ENCODE measurements at places on chromosomes 12 and 14.

DNA sequence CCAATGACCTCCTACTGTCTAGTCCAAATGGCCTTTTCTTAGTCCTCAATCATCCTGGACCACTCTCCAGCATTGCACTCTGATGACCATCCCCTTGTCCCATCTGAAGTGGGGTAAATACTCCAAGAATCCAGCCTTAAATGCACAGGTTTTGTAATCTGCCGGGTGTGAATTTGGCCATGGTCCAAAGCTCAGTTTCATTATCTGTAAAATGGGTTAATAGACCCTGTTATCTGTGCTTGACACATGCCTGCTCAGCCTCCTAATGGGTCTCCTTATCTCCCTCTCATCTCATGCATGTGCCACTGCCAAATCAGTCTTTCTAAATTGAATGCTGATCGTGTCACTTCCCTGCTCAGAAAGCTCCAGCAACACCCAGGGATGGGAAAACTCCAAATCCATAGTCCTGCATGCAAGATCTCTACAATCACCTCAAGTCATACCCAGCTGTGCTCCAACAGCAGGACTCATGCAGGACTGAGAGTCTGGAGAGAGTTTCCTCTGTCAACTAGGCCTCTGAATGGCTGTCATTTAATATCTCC, 22.3 kb downstream of the LGR5 start:
- no peak for DNase-seq

GRCh38 chr14:75081660-75082229, 12.3 kb downstream of the ZC2HC1C start:
- DNase-seq = no peak

DNA sequence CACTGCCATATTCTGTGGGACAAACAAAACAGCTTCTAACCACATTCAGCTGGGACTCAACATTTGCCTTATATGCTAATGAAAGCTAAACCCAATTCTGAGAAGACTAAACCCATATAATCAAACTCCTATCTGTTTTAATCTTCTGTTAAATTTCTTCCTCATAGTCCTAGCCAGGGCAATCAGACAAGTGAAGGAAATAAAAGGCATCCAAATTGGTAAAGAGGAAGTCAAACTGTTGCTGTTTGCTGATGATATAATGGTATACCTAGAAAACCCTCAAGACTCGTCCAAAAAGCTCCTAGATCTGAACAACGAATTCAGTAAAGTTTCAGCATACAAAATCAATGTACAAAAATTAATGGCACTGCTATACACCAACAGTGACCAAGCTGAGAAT, 157.1 kb downstream of the PHLDA1 start:
- no peak for DNase-seq

GRCh38 chr12:117836999-117837736, 131.6 kb downstream of the KSR2 start:
- peak; percentile 17 for DNase-seq

GRCh38 chr12:53218551-53219291, 11.7 kb upstream of the ITGB7 start:
- DNase-seq = no peak

GRCh38 chr14:79407572-79407971, 803.7 kb downstream of the DIO2 start:
- DNase-seq = no peak

- DNase-seq = no peak
Measured at GRCh38 chr14:74142523-74142922, 57.8 kb downstream of the LIN52 start.

- DNase-seq = no peak
Measured at GRCh38 chr14:64196814-64197411, 97.3 kb downstream of the ESR2 start.

DNA sequence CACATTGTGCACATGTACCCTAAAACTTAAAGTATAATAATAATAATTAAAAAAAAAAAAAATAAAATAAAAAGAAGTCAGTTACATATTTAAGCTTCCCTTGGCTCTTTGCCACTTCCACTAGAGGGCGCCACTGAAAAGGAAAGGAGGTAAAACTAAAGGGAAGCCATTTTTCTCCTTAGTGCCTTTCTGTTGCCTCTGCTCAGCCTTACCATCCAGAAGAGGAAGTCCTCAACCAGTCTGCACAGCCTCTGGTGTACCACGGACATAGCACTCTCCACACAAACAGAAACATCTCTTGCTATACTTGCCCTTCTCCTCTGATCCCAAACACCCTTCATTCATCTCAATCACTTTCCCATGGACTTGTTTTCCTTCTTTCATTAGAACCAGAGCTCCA, 169.0 kb upstream of the EEA1 start:
- no peak for DNase-seq

DNA sequence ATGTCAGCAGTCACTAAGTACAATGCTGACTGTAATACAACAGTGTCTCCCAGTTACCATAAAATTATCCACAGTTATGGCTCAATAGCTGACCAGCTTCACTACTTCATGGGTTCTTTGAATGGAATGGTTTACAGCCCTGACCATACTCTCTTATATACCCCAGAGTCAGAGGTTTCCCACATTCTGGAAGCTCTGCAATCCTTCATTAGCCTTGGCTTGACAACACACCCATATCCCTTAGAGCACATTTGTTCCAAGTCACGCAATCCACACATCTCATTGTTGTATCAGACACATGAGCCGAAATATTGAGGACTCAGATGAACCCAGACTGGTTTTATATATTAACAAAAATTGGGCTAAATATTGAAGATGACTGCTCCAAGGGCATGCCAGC, 209.4 kb upstream of the PLXNC1 start:
- no peak for DNase-seq

GRCh38 chr12:14396071-14396470, 30.6 kb downstream of the ATF7IP start:
- DNase-seq = no peak

- DNase-seq = no peak
Measured at GRCh38 chr12:49260571-49261363, 4.1 kb upstream of the TUBA1C start.

DNA sequence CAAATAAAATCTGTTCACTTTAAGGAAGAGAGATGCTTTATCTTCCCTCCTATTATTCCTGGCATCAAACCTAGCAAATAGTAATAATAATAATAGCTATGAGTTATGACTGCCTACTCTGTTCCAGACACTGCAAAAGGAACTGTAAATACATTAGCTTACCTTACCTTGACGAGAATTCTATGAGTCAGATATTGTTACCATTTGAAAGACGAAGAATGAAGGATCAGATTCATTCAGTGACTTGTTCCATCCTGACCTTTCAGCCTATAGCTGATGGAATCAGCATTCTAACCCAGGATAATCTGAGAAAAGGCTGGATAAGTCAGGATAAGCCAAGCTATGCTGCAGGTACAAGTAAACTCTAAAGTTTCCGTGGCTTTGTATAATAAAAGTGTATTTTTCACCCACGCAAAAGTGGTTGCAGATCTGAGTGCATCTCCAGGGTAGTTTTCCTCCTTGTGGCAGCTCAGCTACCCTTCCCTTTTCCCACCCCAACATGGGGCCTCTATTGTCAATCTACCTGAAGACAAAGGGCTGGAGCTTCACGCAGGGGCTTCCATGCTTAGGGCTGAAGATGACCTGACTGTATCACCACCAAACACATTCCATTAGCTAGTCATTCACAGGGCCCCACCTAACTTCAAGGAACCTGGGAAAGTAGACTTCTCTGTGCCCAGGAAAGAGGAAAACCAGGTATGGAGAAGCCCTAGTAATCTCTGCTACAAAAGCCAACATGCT, 57.2 kb upstream of the CCND2 start:
- no peak for DNase-seq

- DNase-seq = peak; percentile 88
Measured at GRCh38 chr14:61553730-61554641, 141.3 kb upstream of the HIF1A start.

- DNase-seq = no peak
Measured at GRCh38 chr12:76556368-76556767, 3.2 kb downstream of the OSBPL8 start.

DNA sequence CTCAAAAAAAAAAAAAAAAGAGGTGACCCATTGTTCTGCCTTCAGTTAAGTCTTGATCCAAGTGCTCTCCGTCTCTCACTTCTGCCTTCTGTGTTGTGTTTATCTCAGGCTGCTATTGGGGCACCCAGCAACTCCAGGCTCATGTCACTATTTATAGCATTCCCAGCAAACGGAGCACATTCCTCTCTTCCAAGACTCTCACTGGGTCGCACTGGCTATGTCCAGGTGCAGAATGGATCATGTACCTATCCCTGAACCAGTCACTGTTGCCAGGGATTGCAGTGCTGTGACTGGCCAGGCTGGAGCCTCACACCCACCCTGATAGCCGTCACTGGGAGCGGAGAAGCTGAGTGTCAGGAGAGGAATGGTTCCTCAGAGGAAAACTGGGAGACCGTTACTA, 31.2 kb downstream of the RHOF start:
- DNase-seq = no peak

DNA sequence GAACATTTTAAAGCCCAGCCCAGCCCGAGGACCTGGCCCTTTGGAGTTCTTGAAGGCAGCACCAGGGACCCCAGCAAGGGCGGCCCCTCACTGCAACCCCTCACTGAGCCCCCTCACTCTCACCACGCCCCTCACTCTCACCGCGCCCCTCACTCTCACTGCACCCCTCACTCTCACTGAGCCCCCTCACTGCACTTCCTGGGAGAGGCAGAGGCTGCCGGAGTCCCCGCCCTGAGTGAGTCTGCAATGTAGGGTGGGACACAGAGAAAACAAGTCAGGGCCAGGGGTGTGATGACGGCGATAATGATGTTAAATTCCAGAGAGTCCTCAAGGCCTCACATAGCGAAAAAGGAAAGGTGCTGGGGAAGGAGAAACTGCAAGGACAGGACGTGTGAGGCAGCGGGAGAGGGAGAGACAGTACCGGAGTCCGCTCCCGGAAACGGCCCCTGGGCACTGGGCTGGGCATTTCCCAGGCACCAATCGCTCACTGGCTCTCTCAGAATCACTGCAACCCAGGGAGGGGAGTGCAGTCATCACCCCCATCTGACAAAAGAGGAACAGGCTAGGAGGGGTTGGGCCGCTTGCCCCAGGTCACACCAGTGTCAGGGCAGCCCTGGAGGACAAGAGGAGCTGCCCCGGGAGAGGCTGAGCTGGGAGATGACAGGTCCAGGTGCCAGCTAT, 24.9 kb downstream of the CCDC88C start:
- DNase-seq = no peak

- DNase-seq = no peak
Measured at GRCh38 chr14:104598039-104598909, 6.3 kb downstream of the TMEM179 start.

GRCh38 chr12:117134059-117134458, 34.8 kb upstream of the TESC start:
- DNase-seq = no peak

GRCh38 chr12:113748707-113749432, 217.3 kb downstream of the RBM19 start:
- no peak for DNase-seq

- DNase-seq = no peak
Measured at GRCh38 chr12:94218233-94218632, 69.9 kb downstream of the PLXNC1 start.

- DNase-seq = no peak
Measured at GRCh38 chr12:77919450-77919849, 88.8 kb downstream of the NAV3 start.

- no peak for DNase-seq
Measured at GRCh38 chr14:76292561-76292960, 83.4 kb upstream of the ESRRB start.

DNA sequence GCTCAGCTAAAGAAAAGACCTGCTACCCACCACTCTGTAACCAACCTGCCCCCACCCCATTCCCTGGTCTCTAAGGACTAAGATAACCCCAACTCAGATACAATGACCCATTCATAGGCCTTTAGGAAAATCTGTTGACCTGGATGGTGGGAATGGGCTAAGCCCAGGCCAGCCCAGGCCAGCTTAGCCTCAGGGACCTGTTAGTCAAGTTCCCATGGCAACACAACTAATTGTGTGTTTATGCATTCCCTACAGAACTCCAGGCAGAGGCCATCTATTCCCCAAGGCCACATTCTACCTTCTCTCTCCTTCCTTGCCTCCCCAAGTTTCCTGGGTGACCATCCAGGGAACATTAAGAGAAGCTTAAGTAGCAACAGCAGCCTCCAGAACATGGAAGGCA, 16.1 kb upstream of the KRT8 start:
- no peak for DNase-seq

- no peak for DNase-seq
Measured at GRCh38 chr14:89947344-89947743, 7.2 kb downstream of the EFCAB11 start.

DNA sequence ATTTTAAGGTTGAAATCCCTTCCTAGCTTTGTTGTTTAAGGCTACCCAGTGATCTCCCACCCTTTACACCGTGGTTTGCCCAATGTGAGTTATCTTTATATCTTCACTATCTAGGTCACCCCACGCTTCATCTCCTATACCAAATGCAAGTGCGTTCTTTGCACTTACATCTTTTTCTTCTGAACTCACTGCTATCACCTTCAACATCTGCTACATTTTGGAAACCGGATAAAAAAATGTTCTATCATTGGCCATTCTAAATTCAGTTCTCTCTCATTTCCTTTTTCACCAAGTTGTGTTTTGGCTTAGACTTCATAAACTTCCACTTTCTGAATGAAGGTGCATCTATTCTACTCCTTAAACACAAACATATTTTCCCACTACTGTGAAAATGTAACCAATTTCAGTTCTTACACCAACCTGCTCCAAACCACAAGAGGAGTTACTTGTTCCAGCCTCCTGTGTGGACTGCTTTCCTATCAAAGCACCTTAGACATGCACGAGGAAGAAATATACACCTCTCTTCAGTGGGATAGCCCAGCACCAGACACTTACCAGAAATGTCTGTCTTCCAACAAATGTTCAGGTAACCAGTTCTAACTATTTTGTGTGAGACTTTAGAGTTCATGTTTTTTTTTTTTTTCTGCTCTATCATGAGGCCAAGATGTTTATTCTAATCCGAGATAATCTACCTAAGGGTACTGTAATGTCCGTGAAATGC, 21.9 kb downstream of the CLEC9A start:
- no peak for DNase-seq

DNA sequence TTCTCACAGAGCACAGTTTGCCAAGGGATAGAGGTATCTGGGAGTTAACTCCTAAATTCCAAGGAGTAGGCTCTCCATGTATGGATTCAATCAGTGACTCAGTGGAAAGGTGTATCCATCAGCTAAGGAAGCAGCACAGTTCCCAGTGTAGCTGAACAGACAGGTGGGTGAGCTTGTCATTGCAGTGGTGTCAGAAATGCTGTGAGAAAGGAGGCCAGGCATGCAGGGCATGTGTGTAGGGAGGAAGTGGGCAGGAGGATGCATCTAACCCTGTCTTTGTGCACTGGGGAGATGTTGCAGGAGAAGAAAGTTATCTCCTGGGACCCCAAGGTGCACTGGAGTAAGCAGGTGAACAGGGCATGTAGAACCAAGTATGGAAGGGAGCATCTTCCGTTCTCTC, 539.0 kb downstream of the VRK1 start:
- DNase-seq = no peak
